ENCODE measurements at places on chromosomes 5 and 9. TPM values are rescaled to one million over a fixed set of nuclear protein-coding genes. Genes with fewer than 3 reads are reported as not detected.

- no peak overlapping the region for H3K4me3 ChIP-seq
- H3K36me3 ChIP-seq = no peaks in the 10 kb centered on the region
- H3K27ac ChIP-seq = no peak overlapping the region
- DNase-seq = no peak
- H3K4me1 ChIP-seq = no peaks in the 10 kb centered on the region
Observed at GRCh38 chr5:36089989-36090388, 23.3 kb upstream of the UGT3A2 start.

DNA sequence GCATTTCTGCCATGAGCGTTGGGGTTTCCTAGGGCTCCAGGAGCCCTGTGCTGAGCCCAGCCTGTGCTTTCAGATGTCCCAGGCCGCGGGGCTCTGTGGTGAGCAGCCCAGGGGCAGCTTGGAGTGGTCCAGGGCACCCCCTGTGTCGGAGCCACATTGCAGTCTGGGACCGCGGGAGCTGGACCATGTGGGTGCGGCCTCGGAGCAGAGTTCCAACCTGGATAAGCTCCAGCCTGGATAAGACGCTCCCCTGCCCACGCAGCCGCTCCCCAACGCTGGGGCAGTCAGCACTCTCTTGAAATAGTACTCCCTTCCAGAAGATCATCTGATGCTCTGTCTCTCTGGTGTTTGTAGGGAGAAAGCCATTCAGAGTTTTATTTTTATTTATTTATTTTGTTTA, 111.1 kb downstream of the WNK2 start:
- H3K36me3 ChIP-seq = no peaks in the 10 kb centered on the region
- DNase-seq = no peak
- no peaks in the 10 kb centered on the region for H3K27me3 ChIP-seq
- no peak overlapping the region for H3K4me3 ChIP-seq

DNA sequence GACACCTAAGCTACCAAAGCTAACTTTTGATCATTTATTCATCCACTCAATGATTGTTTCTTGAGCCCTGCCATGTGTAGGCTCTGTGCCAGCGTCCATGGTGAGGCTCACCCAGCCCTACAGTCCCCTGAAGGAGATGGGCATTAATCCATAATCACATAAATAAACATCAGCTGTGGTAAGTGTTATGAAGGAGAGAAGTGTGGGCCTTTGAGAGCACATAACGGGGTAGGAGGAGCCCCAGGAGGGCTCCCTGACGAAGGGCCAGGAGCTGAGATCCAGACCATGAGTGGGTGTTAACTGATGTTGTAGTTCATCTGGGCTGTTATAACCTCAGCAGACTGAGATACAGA, 53.9 kb upstream of the AFAP1L1 start:
- H3K4me3 ChIP-seq = no peak overlapping the region
- H3K27me3 ChIP-seq = no peaks in the 10 kb centered on the region
- no peaks in the 10 kb centered on the region for H3K4me1 ChIP-seq
- H3K36me3 ChIP-seq = no peaks in the 10 kb centered on the region
- DNase-seq = no peak
- H3K27ac ChIP-seq = no peak overlapping the region

DNA sequence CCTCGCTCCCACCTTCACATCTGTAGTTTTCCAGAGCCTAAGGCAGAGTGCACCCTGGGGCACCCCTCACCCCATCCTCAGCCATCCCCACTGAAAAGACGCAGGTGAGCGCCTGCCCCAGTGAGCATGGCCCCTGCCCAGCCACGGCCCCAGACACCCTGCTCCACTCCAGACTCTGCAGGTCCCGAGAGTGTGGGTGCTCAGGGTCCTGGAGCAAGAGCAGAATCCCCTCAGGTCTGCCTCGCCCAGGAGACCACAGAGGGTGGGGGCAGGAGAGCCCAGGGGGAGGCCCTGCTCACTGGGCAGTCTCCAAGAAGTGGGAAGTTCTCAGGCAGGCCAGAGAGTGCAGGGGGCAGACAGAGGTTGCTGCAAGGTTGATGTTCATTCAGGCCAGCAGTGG, 158.6 kb upstream of the PPP1R26 start:
- H3K27ac ChIP-seq = no peak overlapping the region
- no peaks in the 10 kb centered on the region for H3K4me1 ChIP-seq
- H3K27me3 ChIP-seq = no peaks in the 10 kb centered on the region
- no peak overlapping the region for H3K4me3 ChIP-seq
- no peaks in the 10 kb centered on the region for H3K36me3 ChIP-seq
- no peak for DNase-seq

GRCh38 chr9:120717176-120717575, 2.9 kb upstream of the MEGF9 start:
- peaks cover 3% of the 10 kb centered on the region for H3K36me3 ChIP-seq
- H3K27me3 ChIP-seq = no peaks in the 10 kb centered on the region
- H3K4me1 ChIP-seq = peaks cover 18% of the 10 kb centered on the region

GRCh38 chr5:13945271-13945670, 783 bp upstream of the DNAH5 start:
- no peak overlapping the region for H3K27ac ChIP-seq
- H3K36me3 ChIP-seq = no peaks in the 10 kb centered on the region
- no peak overlapping the region for H3K4me3 ChIP-seq
- no peak for DNase-seq

DNA sequence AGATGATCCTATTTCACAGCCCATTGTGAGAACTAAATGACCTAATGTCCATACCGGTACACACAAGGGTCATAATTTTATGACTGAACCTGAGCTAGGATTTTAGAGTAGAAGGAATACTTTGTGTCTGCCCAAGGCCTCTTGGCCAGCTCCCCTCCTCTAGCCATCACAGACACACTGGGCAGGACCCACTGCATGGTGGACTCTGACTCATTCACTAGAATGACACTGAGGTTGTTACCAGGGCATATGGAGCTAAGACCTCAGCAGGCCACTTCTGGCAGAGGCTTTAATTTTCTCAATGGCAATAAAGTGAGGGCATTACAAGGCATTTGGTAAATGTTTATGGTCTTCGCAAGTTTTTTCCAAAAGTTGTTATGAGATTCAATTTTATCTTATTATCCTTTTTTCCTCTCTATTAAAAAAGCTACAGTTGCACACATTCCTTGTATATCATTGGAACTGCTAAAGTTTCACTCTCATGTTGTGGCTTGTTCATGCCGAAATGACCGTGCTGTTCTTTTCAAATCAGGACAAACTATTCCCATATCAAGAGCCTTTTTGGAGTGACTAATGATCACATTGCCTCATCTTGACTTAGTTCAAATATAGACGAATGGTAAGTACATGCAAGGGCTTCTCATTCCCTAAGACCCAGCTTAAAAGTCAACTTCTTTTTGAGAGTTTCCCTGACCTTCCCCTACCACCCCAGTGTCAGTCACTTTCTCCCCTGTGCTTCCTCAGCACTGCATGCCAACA, 595.7 kb downstream of the ACTL7B start:
- no peak overlapping the region for H3K27ac ChIP-seq
- H3K4me1 ChIP-seq = no peaks in the 10 kb centered on the region
- no peak overlapping the region for H3K4me3 ChIP-seq
- no peaks in the 10 kb centered on the region for H3K36me3 ChIP-seq
- no peak for DNase-seq

- peak overlapping the region; percentile 43 for H3K27ac ChIP-seq
- H3K36me3 ChIP-seq = no peaks in the 10 kb centered on the region
- H3K4me1 ChIP-seq = peaks cover 78% of the 10 kb centered on the region
- DNase-seq = no peak
Observed at GRCh38 chr9:92950359-92950955, 3.1 kb downstream of the FGD3 start.

- no peak for DNase-seq
- no peak overlapping the region for H3K27ac ChIP-seq
- H3K36me3 ChIP-seq = no peaks in the 10 kb centered on the region
- no peak overlapping the region for H3K4me3 ChIP-seq
- no peaks in the 10 kb centered on the region for H3K27me3 ChIP-seq
Observed at GRCh38 chr9:14573319-14573718, 119.9 kb downstream of the ZDHHC21 start.

DNA sequence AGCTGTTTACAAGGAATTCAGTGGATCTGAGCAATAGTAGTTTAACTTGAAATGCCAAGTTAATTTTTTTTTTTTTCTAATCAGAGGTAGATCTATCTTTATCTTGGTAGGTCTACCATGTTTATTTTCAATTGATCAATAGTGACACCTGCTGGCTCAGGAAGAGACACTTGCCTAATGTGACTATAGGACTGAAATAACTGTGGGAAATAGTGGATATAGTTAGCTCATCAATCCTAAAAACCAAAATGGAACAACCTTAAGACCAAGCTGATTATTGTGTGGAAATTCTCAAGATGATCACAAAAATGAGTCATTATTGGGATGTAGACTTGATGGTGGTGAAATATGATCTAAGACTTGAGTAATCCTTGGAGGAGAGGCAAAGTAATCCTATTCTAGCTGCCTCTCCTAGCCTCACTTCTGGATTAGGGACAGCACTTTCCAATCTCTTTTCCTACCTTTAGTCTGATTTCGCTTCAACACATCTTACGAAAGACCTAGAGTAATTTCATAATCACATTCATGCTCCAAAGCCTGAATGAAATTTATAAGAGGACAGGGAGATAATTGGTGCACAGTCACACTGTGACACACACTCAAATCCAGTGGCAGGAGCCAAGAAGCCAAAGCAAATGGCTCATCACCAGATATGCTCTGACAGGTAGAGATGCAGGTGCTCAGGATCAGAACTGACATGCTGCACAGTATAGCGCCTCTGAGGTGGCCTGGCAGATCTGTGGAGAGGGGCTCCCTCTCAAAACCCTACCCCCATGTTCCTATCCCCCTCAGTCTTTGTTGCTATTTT, 156.3 kb downstream of the HMHB1 start:
- no peaks in the 10 kb centered on the region for H3K27me3 ChIP-seq
- H3K36me3 ChIP-seq = no peaks in the 10 kb centered on the region
- no peak for DNase-seq
- no peaks in the 10 kb centered on the region for H3K4me1 ChIP-seq
- no peak overlapping the region for H3K27ac ChIP-seq
- H3K4me3 ChIP-seq = no peak overlapping the region

DNA sequence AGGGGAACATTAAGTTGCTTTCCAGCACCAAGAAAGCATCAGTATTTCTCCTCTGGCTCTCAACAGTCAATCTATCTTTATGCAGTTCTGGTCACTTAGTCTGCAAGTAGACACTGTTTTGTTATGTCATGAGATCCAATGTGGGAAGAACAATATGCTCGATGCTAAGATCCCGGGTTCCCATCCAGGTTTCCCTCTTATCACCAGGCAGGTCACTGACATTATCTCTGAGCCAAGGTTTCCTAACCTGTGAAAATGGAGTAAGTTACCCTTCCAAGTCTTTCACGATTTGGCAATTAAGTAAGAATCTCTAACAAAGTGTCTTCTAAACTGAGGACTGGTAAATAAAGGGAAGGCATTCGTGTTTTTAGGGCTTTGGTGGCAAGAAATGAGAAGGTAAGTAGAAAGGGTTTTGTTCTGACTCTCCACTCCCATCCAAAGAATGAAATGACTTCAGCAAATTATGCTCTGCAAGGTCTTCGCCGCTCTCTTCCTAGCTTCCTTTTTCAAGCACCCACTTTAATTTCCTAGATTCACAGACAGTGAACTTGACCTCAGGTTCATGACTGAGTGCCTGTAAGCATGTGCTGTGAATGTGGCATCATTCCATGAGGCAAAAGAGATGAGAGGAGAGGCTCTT, 86.4 kb downstream of the DCP2 start:
- DNase-seq = no peak
- no peak overlapping the region for H3K4me3 ChIP-seq
- H3K27me3 ChIP-seq = no peaks in the 10 kb centered on the region
- peaks cover 4% of the 10 kb centered on the region for H3K4me1 ChIP-seq
- H3K36me3 ChIP-seq = no peaks in the 10 kb centered on the region

DNA sequence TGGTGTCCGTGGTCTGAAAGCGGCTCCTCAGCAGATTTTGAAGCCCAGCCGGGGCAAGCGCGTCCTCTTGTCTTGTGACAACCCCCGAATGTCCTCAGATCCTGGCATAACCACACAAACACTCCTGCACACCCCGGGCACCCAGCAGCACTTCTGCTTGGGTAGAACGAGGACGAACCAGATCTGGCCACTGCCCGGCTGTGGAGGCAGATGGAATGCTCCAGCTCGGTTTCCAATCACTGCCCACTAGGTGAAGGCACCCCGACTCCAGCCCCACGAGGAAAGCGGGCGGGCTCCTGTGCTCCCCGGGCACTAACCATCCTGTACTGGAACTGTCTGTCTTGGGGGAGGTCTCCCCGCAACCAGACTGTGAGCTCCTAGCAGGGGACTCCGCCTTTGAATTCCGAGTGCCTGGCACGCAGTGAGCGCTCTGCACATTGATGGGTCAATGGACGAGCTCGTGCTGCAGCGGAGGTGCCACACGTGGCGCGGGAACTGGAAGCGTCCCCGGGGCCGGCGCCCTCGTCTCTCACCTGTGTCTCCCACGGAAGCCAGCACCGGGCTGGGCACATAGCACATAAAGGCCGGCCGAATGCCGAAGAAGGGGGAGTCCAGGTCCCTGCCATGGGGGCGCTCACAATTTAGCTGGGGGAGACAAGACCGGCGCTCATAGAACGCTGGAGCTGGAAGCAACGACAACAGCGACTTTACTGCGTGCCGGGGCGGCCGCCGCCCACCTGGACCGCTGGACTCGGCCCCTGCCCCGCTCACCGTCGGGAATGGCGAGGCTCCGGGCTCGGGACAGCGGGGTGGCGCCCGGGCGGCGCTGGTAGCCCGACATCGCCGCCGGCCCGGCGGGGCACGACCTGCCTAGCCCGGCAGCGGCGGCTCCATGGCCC, 608 bp downstream of the ENTR1 start:
- H3K4me1 ChIP-seq = peaks cover 33% of the 10 kb centered on the region
- no peaks in the 10 kb centered on the region for H3K27me3 ChIP-seq
- H3K4me3 ChIP-seq = peak overlapping the region; percentile 77
- peak overlapping the region; percentile 82 for H3K27ac ChIP-seq
- peaks cover 4% of the 10 kb centered on the region for H3K36me3 ChIP-seq

- H3K36me3 ChIP-seq = peaks cover 14% of the 10 kb centered on the region
- H3K27me3 ChIP-seq = no peaks in the 10 kb centered on the region
- H3K4me1 ChIP-seq = peaks cover 13% of the 10 kb centered on the region
- no peak for DNase-seq
- peak overlapping the region; percentile 83 for H3K27ac ChIP-seq
Observed at GRCh38 chr5:56814361-56814962, 887 bp upstream of the MAP3K1 start.

DNA sequence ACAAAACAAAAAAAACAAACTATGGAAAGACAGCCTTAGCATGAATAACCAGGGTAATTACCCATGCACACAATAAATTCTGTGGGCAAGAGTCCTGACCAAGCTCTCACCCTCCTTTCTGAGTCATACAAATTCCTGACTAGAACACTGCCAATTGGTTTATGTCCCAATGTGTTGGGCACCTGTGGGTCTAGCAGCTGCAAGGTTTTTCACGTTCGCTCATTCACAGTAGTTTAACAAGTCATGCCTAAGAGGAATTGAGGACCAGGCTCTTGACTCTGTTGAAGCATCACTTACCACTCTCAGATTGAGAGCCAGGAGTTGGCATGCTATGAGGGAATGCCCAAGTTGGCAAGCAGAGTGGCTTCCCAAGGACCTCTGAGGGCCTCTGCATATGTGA, 205.5 kb upstream of the SLC24A2 start:
- H3K36me3 ChIP-seq = no peaks in the 10 kb centered on the region
- H3K27ac ChIP-seq = no peak overlapping the region
- H3K27me3 ChIP-seq = no peaks in the 10 kb centered on the region
- DNase-seq = no peak
- H3K4me1 ChIP-seq = peaks cover 7% of the 10 kb centered on the region

GRCh38 chr5:95631991-95632675, 12.2 kb downstream of the GPR150 start:
- no peaks in the 10 kb centered on the region for H3K27me3 ChIP-seq
- H3K4me1 ChIP-seq = peaks cover 6% of the 10 kb centered on the region
- peak overlapping the region; percentile 8 for H3K4me3 ChIP-seq
- peak overlapping the region; percentile 65 for H3K27ac ChIP-seq
- H3K36me3 ChIP-seq = no peaks in the 10 kb centered on the region
- peak; percentile 65 for DNase-seq

Gene HACD4
- total RNA-seq = 15.2 TPM

Gene PCDHB11
- total RNA-seq = not detected

Gene SPINK1
- total RNA-seq = not detected

Gene CTXN3
- not detected for total RNA-seq

Gene TNFSF8
- total RNA-seq = 35.5 TPM

Gene SLC1A1
- not detected for total RNA-seq

Gene PTGES
- total RNA-seq = 0.50 TPM
